Activated T-cell treated with anti-CD3 and anti-CD28 coated beads, Interleukin-2, amount 50 U/mL, for 4 hours (primary cell): ENCODE measurements at places on chromosomes 2 and 18. TPM values are rescaled to one million over a fixed set of nuclear protein-coding genes. Genes with fewer than 3 reads are reported as not detected.

The FMNL2 gene
- total RNA-seq: 3.2 TPM

The WNT10A gene
- total RNA-seq: 1.4 TPM

GRCh38 chr18:79502782-79503181 is 107.1 kb downstream of the NFATC1 start:
- no peak for DNase-seq

DNA sequence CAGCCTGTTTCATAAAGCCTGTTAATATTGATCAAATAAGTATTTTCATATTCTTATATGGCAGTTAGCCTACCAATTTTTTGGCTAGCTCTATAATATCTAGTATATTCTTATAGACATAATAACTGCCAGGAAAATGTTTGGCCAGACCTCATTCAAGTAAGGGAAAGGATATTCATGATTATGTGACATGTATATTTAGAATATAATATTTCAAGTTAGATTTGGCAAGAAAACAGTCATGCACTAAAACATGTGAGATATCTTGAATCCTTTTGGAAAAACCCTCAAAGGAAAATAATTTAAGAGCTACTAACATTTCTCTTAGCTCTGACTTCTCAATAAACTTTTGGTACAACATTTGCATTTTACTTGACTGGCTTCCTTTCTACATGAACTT is 694.1 kb downstream of the PLCL1 start:
- no peak for DNase-seq

- no peak for DNase-seq
These were observed 13.7 kb upstream of the LTBP1 start for GRCh38 chr2:32932825-32933755.

GRCh38 chr2:196334710-196335109 is 163.3 kb upstream of the STK17B start:
- DNase-seq: no peak

DNA sequence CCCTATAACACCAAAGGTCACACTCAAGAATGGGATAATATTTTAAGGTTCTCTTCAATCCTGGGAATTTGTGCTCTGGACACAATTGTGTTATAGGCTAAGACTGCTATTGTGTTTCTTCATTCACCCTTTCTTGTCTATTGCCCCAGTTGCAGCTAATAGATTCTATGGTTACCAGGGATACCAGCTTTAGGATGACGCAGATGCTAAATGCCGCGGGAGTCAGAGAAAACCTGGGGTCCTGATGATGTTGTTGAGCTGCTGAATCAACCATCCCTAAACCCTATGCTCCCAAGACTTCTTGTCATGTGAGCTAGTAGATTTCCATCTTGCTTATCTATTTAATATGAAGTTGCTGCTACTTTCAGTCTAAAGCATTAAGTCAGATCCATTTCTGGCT is 5.4 kb downstream of the CRYGD start:
- no peak for DNase-seq

DNA sequence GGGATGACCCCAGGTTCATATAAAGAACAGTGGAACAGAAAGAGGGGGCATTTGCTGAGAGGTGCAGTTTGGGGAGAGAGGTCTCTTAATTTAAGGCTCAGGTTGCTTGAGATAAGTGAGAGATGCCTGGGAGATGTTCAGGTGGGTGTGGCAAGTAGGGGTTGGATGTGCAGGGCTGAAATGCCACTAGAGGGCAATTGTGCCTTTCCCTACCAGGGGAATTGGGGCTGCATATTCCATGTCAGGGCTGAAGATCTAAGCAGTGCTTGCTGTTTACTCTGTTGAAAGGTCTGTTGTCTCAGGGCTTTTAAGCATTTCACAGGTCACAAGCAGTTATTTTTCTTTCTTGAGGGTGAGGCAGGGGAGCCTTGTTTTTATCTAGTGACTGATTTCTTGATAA is 7.8 kb downstream of the CCDC85A start:
- DNase-seq: no peak

GRCh38 chr2:101850991-101851390 is 140.8 kb upstream of the IL1R2 start:
- DNase-seq: no peak
